Head of caudate nucleus (tissue), 42 donors: ENCODE measurements at places on chromosomes 12 and 14.

- DNase-seq = peak; percentile 19
Observed at GRCh38 chr12:21502164-21502496, 541 bp downstream of the GOLT1B start.

DNA sequence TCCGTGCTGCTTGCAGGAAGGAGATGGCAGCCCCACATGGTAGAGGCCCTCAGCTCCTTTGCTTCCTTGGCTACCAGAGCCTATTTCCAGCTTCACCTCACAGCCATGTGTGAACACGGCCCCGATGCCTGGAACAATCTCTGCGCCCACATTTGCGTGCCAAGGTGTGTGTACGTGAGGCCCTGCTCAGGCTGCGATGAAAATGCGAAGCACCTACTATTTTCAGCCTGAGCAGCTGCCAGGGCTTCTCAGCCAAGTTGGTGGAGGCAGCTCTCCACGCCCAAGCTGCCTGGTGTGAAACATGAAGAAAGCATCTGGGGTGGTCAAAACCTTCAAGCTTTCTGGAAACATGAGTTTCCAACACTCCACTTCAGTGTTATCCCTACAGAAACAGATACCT, 177.8 kb upstream of the EGLN3 start:
- no peak for DNase-seq

- DNase-seq = no peak
Observed at GRCh38 chr12:44117337-44117736, 281.5 kb downstream of the TMEM117 start.

GRCh38 chr12:113818833-113819232, 147.3 kb downstream of the RBM19 start:
- DNase-seq = no peak

DNA sequence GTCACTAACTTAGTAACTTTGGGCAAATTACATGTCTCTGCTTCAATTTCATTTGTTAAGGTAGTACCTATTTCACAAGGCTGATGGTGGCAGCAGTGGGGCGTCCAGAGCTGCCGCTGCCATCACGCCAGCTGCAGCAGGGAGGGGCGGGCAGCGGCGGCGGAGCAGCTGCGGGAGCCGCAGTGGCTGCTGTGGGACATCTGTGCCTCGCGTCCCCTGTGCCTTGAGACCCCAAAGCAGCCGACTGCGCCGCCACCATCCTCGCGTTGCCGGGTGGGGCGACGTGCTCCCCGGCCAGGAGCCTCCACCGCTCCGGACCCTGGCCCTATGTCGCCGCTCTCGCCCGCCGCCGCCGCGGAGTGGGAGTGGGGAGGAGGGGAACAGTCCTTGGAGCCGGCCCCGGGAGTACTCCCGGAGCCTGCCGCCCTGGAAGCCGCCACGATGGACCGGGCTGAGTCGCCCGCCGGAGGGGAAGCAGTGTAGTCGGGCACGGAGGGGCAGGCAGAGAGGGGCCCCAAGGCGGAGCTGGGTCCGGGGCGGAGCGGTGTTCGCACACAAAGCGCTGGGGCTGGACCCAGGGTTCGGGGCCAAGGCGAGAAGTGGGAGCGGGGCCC, 51.4 kb downstream of the A2M start:
- peak; percentile 78 for DNase-seq

DNA sequence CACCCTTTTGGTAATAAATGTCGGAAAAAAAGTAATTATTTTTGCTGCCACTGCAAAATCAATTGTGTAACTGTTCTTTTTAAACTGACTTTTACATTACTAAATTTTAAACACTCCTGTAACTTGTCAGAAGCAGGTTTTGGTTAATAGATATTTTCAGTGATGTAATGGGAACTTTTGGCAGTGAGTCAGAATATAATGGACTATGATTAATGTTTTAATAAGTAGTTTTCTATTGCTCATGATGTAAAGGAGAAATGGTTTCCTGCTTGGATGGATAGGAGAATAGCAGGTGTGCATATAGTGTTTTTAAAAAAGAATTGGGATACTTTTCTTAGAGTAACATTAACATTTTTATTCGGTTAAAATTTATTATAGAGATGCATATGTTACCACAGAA, 58.8 kb downstream of the TRMT5 start:
- no peak for DNase-seq

DNA sequence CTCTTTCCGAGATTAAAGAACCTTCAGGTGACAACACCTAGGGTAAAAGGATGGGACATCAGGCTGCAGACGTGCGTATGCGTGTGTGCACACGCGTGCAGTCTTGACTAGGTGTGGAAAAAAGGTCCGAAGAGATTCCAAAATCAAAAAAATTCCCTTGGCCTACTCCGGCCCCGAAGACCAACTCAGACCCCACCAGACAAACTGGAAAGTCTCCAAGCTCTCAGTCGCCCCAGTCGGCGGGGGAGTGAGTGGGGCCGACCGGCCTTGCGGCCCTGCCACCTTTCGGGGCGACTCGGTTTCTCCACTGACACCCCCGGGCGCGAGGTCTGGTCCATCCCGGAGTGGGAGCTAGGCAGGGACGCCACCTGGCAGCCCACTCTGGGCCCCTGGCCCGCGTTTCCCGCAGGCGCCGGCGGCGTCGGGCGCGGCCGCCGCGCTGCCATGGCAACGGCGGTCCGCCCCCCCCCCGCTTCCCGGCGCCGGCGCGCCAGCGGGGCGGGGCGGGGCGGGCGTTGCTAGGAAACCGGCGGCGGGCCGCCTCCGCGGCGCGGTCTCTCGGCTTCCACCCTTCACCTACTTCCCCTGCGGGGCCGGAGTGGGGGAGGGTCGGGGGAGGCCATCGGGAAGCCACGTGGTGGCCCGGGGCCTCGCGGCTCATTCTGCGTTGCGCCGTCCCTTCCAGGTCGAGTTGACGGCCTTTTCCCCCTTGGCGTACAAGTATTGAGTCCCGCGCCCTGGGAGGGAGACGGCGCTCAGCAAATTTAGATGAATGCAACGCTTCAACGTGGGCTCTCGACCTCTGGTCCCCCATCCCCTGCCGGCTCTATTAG, 253.1 kb downstream of the EFCAB11 start:
- peak; percentile 81 for DNase-seq

GRCh38 chr12:16573398-16574077, 32.4 kb downstream of the LMO3 start:
- no peak for DNase-seq

GRCh38 chr12:79563021-79563740, 127.6 kb downstream of the PAWR start:
- DNase-seq = no peak

DNA sequence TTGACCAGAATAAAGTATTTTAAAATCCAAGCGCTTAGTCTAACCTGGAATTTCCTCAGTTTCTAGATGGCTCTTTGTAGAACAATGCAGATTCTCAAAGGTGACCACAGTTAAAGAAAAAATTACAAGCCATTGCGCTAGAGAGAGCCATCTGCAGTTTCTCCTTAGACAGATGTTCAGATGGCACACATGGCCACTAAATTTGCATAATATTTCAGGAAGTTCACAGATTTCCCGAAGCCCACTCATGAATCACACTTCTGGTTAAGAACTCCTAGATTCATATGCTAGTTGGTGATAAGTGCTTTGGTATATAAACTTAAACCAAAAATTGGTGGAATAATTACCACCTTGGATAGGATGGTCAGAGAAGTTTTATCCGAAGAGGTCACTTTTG, 749 bp downstream of the AKAP3 start:
- DNase-seq = no peak

GRCh38 chr14:95891742-95892141, 15.1 kb downstream of the TUNAR start:
- DNase-seq = no peak
